A549 treated with CpdA at 1 μM for 4 hours (cell line): ENCODE measurements at places on chromosomes 11 and 22. TPM values are rescaled to one million over a fixed set of nuclear protein-coding genes. Genes with fewer than 3 reads are reported as not detected.

Gene CLDN5
- not detected in 5 replicates for total RNA-seq

Gene MED17
- total RNA-seq: 19.8 to 23.1 TPM (median 21.7 TPM) in 5 replicates

Gene SLC22A8
- total RNA-seq: not detected in 5 replicates

Gene SLC1A2
- 0.03 to 0.12 TPM (median 0.08 TPM) in 5 replicates for total RNA-seq

Gene PATE2
- 0.02 TPM in 1 of 5 replicates, not detected in the others for total RNA-seq

Gene HEPN1
- not detected in 5 replicates for total RNA-seq

Gene RHOG
- total RNA-seq: 82.2 to 115 TPM (median 110 TPM) in 5 replicates

Gene OR52E1
- total RNA-seq: not detected in 5 replicates

Gene C11orf16
- total RNA-seq: not detected in 5 replicates

Gene MUC5AC
- 3.2 to 4.5 TPM (median 4.1 TPM) in 5 replicates for total RNA-seq

Gene PLEKHA7
- total RNA-seq: 14.1 to 19.2 TPM (median 17.2 TPM) in 5 replicates

Gene PPARA
- total RNA-seq: 0.77 to 1.7 TPM (median 1.2 TPM) in 5 replicates

Gene NXPE2
- not detected in 5 replicates for total RNA-seq

Gene OR4A47
- not detected in 5 replicates for total RNA-seq

Gene CADM1
- 21.0 to 25.4 TPM (median 23.2 TPM) in 5 replicates for total RNA-seq
